Fibroblast of mammary gland (primary cell): ENCODE measurements at places on chromosomes 4 and X.
A peak's percentile ranks its signal among the peaks of the same experiment; 100 is the strongest.

GRCh38 chrX:138026211-138026610, 460.3 kb downstream of the ZIC3 start:
- peak; percentile 4 for DNase-seq

GRCh38 chr4:101331017-101331416, 16.3 kb downstream of the PPP3CA start:
- DNase-seq, result no peak

- DNase-seq, result no peak
Observed at GRCh38 chrX:68666580-68666979, 19.1 kb downstream of the STARD8 start.

- no peak for DNase-seq
Observed at GRCh38 chr4:176959980-176960379, 167.3 kb upstream of the VEGFC start.

- no peak for DNase-seq
Observed at GRCh38 chr4:156794863-156795262, 176.7 kb downstream of the PDGFC start.

- no peak for DNase-seq
Observed at GRCh38 chrX:154981116-154981411, 41.5 kb downstream of the F8 start.

DNA sequence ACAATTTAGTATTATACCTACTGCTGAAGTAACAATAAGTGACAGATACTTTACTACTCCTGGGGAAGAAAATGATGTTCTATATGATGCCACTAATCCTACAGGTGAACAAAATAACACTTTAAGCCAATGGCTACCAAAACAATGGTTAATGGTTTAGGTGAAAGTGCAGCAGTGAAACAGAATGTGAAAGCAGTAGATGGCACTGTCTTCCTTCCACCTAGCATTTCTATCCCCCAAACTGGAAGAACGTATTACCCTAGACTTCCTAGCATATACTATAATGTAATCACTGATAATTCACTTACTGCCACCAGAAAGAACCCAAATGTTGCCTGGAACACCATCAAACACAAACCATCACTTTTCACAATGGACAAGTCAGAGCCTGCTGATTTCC, 18.9 kb upstream of the CABS1 start:
- DNase-seq, result no peak

DNA sequence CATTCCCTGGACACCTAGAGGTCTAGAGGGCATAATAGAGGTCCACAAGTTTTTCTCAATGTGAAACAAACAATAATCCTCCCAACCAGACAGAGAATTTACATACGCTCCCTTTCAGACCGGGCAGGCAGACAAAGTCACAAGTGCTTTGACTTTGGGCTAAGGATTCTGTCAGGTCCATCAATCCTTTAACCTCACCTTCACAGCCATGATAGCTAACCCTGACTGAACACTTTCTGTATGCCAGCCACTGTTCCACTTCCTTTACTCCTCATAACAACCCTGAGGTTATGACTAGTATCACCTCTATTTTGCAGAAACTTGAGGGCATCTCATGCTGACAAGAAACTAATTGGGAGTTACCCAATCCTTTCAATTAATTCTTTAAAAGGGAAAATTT, 118.8 kb upstream of the AFF2 start:
- no peak for DNase-seq

- no peak for DNase-seq
Observed at GRCh38 chr4:143313996-143314395, 22.7 kb upstream of the GAB1 start.

GRCh38 chrX:40015693-40016092, 82.1 kb downstream of the BCOR start:
- DNase-seq, result no peak

DNA sequence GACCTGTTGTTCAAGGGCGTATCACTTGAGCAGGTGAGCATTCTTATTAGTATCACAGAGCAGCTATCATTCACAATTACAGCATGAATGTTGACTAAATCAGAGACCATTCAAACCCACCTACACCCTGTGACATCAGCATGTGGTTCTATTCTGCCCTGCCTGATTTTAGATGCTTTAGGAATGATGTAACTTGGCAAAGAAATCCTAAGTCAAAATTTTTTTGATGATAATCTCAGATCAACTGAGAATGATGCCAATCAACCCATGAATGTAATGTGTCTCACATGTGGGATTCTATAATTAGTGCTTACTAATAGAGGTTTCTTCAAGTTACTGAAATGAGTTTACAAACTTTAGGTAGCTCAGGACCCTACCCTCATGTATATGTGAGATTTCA, 13.4 kb upstream of the CHIC2 start:
- peak; percentile 50 for DNase-seq

GRCh38 chrX:97401154-97401553, 517.4 kb downstream of the RPA4 start:
- peak; percentile 50 for DNase-seq

DNA sequence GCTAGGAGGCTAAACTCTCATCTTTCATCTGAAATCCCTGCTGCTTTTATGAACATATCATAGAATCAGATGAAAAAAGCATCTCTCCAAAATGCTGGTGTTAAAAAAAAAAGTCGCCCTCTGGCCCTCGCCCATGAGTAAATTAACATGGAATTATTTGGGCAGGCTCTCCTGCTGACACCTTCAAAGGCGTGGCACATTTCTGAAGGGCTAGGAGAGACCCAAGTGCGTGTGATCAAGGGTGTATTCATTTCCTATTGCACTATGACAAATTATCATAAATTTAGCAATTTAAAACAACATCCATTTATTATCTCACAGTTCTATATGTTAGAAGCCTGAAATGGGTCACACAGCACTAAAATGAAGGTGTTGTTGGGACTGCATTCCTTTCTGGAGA, 5.1 kb downstream of the ANXA3 start:
- DNase-seq, result no peak

DNA sequence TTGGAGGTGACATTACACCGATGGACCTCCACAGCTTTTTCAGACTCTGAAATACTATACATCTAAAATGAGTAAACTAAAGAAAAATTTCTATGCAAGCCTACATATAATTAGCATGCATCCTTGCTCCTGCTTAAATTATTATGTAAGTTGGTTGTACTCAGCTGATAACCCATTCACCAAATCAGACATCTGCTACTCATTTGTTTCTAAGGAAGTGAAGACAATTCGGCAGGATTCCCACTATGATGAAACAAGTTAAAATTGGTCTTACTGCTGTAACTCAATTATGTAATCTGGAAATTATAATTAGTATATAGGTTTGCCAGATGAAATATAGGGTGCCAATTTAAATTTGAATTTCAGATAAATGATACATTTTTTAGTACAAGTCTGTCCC, 59.5 kb upstream of the FGF13 start:
- peak; percentile 29 for DNase-seq

- DNase-seq, result peak; percentile 63
Observed at GRCh38 chr4:17132226-17132625, 233.8 kb upstream of the LDB2 start.

DNA sequence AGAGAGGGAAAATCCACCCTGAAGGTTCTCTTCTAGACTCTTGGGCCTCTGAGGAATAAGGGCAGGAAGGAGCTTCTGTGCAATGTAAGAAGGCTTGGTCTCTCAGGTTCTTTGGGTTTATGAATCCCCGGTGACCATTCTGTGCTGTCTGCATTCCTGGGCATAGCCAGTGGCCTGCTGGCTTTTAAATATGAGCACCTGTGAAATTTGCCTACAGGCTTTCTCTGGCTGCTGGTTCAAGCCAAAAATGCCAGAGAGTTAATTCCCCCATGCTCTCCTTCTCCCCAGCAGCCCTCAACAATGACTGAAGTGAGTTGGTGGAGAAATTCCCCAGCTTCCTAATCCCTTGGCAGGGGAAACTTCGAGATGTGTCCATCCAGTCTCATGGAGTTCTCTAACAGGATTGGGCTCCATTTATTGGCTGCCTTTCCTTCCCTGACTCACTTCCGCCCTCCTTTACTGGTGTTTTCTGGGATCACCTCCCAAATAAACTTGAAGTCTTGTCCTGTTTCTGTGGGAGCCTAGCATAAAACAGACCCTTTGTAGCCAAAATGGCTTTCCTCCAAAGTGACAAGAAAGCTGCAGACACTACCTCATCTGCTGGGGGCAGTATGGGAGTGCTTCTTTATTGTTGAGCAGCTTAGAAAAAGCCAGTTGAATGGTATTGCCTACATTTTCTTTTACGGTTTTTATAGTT, 179.4 kb upstream of the CASK start:
- no peak for DNase-seq

DNA sequence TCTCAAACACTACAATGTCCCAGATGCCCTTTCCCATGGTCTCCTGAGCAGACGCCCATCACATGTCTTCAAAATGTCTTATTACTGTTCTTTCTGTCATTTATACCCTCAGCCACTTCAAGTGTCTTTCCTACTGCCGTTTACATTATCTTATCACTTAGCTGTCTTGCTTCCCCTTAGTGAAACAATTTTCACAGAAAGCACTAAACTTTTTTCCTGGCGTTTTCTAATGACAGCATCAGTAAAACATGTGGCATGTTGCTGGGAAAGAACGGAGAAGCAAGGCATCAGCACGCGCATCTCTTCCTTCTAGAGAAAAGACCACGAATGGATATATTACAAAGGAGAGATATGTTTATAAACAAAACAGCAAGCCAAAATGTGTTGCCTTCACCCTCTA, 189.7 kb upstream of the SLIT2 start:
- DNase-seq, result no peak

GRCh38 chr4:45688341-45688740, 435.5 kb downstream of the GABRG1 start:
- no peak for DNase-seq

- DNase-seq, result no peak
Observed at GRCh38 chr4:23023121-23023520, 330.4 kb downstream of the GBA3 start.

DNA sequence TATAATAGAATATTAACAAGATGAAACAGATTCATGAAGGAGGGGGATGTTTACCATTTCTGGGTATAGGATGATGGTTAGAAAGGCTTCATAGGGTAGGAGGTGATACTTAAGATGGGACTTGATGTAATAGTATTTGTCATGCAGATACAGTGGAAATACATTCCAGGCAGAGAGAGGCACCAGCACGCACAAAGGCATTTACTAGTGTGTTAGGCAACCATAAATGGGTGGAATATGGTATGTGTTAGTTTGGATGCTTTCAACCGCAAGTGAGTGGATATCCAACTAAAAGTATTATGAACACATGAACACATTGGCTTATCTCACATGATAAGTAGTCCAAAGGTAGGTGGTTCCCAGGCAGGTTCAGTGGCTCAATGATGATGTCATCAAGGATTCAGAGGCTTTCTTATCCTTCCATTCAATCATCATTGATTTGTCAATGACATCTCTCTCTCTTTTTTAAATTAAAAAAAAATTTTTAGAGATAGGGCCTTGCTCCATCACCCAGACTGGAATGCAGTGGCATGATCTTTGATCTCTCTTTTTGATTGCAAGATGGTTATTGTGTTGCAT, 12.7 kb upstream of the STARD8 start:
- no peak for DNase-seq

- peak; percentile 42 for DNase-seq
Observed at GRCh38 chr4:123399627-123400358, 3.2 kb downstream of the SPRY1 start.

GRCh38 chr4:182143086-182143821, 99.9 kb upstream of the TENM3 start:
- peak; percentile 55 for DNase-seq

DNA sequence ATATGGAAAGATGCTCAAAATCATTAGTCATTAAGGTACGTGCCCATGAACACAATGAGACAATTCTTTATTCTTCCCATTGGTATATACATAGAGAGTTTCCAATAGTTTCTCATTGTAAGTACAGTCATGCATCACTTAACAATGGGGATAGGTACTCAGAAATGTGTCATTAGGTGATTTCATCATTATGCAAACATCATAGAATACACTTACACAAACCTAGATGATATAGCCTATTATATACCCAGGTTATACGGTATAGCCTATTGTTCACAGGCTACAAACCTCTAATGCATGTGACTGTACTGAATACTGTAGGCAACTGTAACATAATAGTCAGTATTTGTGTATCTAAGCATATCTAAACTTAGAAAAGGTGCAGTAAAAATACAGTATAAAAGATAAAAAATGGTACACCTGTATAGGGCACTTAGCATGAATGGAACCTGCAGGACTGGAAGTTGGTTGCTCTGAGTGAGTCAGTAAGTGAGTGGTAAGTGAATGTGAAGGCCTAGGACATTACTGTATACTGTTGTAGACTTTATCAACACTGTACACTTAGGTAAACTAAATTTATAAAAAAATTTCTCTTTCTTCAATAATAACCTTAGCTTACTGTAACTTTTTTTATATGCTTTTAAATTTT, 49.6 kb downstream of the KLHL13 start:
- no peak for DNase-seq

- peak; percentile 11 for DNase-seq
Observed at GRCh38 chrX:12319003-12319519, 180.8 kb downstream of the FRMPD4 start.

GRCh38 chr4:151887816-151888180, 127.0 kb upstream of the GATB start:
- DNase-seq, result no peak

DNA sequence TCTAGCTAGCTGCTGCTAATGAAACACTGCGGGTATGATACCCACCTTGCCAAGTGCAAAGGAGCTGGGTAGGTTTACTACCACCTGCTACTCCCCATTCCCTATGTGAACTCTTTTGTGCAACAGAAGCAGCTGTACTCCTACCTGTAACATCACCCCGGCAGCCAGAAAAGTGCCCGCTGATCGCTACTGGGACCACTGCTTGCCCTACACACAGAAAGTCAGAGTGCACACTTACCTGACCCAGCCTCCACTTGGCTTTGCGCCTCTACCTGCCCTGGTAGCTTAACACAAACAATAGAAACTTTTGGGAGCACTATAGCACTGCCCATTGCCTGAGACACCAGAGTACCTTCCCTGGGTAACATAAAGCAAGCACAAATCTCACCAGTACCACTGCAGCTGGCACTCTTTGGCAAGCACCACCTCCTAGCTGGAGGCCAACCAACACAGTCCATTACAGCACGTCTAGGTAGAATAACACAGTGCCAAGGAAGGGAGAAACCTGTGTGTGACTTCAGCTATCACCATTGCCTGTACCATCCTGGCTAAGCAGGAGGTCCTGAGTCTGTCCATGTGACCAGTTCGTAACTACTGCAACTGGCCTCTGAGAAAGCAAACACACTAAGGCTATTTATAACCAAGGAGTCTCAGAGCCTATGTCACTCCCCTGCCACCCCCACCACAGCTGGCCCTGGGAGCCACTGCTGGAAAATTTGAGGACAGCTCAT, 80.1 kb downstream of the CENPC start:
- DNase-seq, result no peak

DNA sequence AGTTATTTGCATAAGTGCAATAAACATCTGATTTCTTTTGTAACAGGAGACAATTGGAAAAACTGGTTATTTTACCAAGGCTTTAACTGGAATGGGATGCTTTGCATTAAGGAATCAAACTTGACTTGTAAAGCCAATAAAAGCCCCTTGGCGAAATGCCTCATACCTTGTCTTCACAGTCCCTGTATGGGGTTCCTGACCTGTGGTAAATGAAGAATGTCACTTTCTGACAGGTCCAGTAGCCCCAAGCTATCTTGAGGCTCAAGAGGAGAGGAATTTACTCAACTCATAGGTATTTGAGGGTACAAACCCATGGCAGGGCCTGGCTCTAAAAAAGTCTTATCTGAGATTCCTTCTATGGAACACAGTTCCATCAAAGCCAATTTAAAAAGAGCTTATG, 78.0 kb downstream of the ACOX3 start:
- no peak for DNase-seq
